ENCODE measurements at places on chromosomes 12 and 14.

DNA sequence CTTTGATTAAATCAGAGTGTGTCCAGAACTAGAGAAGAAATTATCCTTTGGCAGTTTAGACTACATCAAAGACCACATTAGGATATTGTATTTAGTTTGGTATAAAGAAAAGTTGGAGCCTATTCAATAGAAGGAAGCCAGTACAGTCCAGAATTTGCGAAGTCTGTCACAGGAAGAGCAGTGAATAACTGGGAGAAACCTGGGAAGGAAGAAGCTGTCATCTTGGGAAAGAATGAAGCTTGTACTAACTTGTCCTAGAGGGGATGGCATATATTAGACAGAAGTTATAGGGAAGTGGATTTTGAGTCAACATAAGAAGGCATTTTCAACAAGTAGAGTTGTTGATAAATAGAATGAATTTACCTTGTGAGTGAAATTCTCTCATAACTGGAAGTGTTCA is 386.7 kb downstream of the LRIG3 start:
- DNase-seq, result no peak

DNA sequence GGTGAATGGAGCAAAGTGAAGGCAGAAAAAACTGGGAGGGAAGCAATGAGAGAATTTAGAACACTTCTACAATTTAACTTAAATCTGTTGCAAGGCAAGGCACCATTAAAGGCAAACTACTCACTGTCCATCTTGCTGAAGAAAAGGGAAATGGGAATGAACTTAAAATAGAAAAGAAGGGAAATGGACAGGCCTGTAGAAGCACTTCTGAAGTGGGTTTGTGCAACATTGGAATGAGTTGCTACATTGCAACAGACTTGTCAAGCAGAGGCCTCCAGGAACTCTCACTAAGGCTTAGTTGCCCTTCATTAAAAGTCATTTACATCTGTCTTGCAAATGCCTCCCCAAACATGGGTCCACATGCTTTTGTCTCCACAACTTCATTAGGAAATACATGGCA is 13.7 kb upstream of the OR10AD1 start:
- no peak for DNase-seq

GRCh38 chr14:48582938-48583337 is 907.5 kb upstream of the MDGA2 start:
- no peak for DNase-seq

- no peak for DNase-seq
These were observed 318.5 kb downstream of the BCAT1 start for GRCh38 chr12:24630446-24630845.

- DNase-seq, result no peak
These were observed 80.9 kb downstream of the RPS6KA5 start for GRCh38 chr14:90979515-90979914.

DNA sequence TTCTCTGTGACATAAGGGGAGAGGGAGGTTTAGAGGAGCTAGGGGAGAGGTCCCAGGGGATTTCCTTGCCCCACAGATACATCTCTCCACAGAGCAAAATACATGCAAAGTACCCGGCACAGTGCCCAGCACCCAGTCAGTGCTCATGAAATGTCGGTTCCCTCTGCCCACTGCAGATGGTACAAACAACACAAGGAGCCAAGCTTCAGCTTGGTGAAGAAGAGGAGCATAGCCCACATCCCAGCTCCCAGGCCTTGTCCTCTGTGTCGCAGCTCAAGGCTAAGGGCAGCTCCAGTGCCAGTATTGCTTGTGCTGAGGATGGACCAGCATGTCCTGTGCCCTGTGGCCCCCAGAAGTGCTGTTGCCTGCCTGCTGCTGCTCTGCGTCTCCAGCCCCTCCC is 35.0 kb upstream of the FKBP4 start:
- no peak for DNase-seq

DNA sequence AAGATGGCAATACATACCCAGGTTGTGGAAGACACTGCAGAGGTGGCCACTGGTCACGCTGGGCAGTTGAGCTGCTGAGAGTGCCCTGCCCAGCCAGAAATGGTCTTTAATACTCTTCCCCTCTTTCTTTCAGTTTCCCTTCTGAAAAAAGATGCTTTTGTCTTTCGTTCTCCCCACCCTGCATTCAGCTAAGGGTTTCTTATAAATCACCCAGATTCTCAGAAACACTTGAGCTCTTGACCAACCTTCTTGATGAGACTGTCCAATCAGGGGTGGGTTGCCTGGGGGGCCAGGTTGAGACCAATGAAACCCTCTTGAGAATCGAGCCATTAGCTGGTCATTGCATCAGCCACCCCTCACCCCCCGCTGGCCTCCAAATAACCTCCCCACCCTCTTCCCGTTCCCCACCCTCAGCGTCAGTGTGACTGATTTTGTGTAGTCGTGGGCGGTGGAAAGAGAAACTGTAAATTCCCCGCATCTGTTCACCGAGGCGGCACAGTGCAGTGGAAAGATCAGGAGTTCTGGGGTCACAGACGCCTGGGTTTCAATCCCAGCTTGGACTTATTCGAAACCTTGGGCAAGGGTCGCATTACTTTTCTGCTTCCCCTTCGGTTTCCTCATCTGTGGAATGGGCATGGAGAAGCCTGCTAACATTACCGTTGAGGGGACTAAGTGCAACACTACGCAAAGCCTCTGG is 52.3 kb downstream of the SLC25A47 start:
- no peak for DNase-seq
